ENCODE measurements at places on chromosomes 6 and 20.

GRCh38 chr6:1635305-1636010, 25.7 kb downstream of the FOXC1 start:
- no peak for DNase-seq

- DNase-seq, result no peak
These were observed 5.4 kb downstream of the BMP6 start for GRCh38 chr6:7731294-7731693.

- no peak for DNase-seq
These were observed 77.7 kb downstream of the FLRT3 start for GRCh38 chr20:14259689-14260088.

DNA sequence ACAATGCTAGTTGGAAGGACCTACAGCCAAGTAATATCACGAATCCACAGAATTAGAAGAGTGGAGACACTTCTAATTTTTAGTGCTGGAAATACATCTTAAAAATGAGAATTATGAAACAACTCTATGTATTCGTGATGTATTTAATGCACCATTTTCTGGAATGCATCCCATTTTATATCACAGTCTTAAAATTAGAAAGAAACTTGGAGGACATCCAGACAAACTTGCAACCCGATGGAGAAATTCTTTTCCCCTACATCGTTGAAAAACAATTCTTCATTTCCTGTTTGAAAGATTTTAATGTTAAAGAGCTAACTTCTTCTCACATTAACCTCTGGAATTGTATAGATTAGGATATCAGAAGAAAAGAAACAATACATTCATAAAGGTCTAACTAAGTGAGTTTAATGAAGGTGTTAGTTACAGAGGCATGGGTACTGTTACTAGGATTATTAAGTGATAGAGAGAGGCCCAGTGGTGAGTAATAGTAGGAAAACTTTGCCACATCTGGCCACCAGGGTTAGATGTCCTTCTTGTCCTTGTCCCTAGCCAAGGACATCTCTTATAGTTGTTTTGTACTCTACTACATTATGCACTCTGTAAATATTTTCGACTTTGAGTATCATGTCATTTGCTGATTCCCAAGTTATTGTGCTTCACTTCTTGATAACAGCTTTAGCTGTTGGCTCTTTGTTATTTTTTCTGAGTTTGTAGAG, 502.4 kb upstream of the PTCHD4 start:
- no peak for DNase-seq

- no peak for DNase-seq
These were observed 141.0 kb upstream of the BTBD3 start for GRCh38 chr20:11776687-11777086.

- no peak for DNase-seq
These were observed 54.1 kb upstream of the FYN start for GRCh38 chr6:111927321-111927720.

- DNase-seq, result no peak
These were observed 565.3 kb downstream of the KIF16B start for GRCh38 chr20:16007962-16008361.

- no peak for DNase-seq
These were observed 1123.5 kb upstream of the MAP3K7 start for GRCh38 chr6:91710342-91710741.

DNA sequence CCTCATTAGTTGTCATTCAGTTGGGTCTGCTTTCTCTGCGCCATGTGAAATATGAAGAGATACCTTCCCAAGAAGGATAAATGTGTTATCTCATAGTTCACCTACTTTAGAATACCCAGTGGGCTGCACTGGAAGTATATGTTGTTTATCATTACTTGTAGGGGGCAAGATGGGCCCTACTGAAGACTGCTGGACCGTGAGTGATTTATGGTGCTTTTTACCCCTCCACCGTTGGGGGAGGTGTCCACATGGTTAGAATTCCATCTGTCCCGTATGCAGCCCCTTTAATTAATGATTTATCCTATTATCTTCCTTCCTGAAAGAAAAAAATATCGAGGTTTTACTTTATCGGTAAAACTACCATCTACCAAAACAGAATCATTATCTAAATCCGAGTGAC, 97.0 kb downstream of the TSHZ2 start:
- no peak for DNase-seq

DNA sequence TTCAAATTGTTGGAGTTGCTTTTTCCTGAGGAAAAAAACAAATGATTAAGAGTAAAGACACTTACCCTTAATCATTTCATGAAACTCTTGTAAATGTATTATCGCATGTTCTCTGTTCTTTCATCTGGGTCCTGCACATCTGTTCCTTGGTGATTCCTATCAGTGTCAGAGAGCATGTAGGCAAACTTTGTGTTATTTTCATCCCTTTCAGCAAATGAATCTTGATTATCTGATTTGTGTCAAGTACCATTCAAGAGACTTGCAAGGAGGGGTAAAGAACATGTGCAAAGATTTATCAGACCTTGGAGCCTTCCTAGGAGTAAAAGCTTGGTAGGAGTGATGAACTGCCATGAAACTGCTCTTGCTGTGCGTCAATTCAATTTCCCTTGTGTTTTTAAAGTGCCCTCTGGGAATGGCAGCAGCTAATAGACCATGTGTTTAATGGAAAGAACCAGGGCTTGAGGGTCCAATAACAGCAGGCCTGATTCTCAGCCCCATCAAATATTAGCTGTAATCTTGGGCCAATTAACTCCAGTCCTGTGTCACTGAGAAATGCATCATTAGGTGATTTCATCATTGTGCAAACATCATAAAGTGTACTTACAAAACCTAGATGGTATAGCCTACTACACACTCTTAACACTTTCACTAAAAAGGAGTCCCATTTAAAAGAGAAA, 118.9 kb upstream of the CEP85L start:
- DNase-seq, result no peak

- DNase-seq, result no peak
These were observed 68.0 kb upstream of the KCNQ5 start for GRCh38 chr6:72553531-72554511.

- DNase-seq, result no peak
These were observed 45.4 kb downstream of the SLC24A3 start for GRCh38 chr20:19257865-19258264.

DNA sequence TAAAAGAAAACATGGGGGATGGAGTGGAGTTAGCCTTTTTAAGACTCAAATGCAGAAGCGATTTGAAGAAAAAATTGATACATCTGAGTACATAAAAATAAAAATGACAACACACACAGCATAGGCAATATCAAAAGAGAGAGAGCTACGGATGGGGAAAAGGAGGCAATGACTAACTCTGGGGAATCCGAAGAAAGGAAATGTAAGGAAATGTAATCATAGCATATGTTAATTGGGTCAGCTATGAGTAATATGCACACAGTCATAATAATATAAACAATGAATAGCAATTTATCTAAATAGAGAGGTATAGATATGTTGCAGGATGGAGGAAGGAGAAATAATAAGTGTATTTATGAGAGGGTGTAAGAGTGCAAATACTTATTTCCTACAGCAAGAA, 83.4 kb downstream of the NOL4L start:
- no peak for DNase-seq

- no peak for DNase-seq
These were observed 75.7 kb upstream of the BHLHE23 start for GRCh38 chr20:63082308-63082938.

DNA sequence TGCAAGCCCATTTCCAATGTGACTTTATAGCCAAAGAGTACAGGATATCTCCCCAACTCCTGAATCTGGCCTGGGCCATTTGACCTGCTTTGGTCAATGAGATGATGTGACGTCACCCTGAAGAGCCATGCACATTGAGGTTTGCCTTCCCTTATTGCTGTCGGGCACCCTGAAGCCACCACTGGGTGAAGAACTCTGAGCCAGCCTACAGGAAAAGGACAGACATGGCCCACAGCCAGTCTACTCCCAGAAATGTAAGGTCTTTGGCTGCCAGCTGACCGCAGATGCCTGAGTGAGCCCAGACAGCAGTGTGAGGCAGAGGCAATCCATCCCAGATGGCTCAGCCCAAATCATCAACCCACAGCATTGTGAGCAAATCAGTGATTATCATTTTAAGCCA, 3.7 kb upstream of the SYNDIG1 start:
- no peak for DNase-seq

- DNase-seq, result no peak
These were observed 96.8 kb downstream of the CDH26 start for GRCh38 chr20:60054716-60055634.

DNA sequence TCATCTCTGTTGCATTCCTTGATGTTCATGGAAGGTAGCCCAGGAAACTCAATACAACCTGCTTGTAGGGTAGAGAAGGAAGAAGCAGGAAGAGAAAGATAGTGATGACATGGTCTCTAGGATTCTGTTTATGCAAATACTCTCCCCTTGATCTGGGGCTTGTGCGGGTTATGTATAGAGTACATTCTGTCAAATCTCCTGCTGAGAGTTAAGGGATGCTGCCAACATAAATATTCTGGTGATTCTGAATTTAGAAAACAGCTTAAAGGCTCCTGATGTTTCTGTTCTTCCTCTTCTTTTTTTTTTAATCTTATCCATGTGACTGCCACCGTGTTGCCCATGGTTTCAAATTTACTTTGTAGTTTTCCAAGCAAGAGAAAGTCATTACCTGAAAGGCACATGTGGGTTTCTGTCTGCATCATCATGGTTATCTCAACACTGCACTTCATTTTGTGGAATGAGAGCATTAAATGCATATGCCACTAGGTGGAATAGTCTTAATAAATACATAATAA, 150.6 kb downstream of the RPS12 start:
- no peak for DNase-seq

DNA sequence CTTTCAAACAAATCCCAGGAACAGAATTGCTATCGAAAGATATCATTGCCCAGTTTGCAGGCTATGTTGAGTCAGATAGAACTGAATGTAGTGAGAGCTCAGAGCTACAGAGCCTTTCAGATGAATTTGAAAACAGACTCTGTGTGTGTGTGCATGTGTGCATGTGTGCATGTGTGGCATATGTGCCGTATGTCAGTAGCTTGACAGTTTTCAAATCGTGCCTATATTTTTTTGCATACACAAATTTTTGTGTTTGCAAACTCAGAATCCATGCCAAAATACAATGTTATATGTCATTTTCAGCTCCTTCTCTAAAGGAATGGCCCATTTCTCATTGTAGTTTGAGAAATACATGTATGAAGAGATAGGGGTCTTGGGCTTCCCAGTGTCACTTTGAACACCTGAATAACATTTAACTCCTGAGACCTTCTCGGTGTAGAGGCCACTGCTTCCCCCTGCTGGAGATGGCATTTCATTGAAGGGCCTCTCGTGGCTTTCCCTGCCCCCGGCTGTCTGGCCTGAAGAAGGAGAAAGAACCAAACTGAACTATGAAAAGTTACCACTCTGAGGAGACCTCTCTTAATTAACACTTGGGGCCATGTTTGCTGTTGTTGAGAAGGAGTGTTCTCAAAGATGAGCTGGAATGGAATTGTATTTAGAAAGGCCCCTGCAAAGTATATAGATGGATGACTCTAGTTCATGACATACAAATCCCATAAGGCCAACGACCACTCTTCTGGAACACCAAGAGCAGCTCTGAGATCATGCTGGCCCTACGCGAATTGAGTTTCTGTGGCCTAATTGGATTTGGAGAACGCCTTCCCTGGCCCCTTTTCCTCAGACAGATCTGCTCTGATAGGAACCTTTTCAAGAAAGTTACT, 58.7 kb downstream of the VAPB start:
- DNase-seq, result peak; percentile 39

DNA sequence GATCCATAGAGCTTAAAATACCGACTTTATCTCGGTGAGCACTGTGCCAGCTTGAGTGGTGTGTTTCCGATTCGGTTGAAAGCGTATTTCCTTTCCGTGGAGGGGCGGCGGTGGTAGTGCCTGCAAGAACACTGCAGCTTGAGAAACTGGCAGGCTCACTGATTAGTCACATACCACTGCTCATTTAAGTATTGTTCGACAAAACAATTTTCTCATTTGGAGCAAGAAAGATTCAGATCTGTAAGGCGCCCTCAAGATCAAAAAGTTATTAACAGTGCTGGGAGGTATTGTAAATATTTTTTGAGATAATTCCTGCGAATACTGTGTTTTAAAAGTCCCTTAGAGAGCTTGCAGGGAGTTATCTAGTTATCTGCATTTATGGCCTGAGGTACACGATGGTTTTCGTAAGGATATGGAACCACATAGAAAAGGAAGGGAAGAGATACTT, 1.3 kb downstream of the MAPK14 start:
- peak; percentile 85 for DNase-seq

- no peak for DNase-seq
These were observed 33.8 kb downstream of the RRBP1 start for GRCh38 chr20:17648315-17648646.

DNA sequence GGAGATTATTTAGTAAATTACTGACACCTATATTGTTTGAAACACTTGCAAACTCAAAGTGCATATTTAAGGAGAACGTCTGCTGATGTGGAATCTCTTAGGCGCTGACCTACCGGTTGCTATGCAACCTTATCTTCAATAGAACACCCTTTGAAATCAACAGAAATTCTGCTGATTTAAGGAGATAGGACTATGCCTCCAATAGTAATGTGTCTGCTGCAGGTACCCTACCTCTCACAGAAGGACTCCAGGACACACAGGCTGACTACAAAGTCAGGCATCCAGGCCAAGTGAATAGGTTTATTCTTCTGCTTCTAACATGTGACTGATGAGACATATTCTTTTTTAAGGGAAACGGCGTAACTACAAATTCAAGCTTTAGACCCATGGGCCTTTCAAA, 311.7 kb downstream of the CBLN4 start:
- DNase-seq, result no peak

GRCh38 chr20:35768731-35769664, 2.8 kb upstream of the PHF20 start:
- DNase-seq, result peak; percentile 65

GRCh38 chr20:36736451-36737182, 9.3 kb downstream of the NDRG3 start:
- DNase-seq, result no peak

DNA sequence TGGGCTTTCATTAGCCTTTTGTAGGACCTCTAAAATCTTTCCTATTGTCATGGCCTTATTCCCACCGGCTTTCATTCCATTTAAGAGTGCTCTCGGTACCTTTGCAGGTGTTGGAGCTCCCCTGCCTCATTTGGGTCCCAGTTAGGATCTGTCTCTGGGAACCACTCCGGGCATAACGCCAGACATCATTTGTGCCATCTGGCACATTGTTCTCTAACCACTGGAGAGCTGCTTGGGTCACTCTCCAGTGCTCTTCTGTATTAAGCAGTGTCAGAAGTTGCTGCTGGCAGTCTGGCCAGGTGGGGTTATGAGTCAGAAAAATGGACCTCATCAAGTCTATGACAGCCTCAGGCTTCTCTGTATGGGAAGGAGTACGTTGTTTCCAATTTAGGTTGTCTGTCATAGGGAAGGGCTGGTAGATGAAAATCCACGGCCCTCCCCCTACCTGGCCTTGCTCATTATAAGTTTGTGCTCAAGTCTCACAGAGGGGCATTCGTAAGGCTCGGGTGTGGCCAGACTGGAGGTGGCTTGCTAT, 62.9 kb upstream of the MOCS1 start:
- DNase-seq, result no peak

DNA sequence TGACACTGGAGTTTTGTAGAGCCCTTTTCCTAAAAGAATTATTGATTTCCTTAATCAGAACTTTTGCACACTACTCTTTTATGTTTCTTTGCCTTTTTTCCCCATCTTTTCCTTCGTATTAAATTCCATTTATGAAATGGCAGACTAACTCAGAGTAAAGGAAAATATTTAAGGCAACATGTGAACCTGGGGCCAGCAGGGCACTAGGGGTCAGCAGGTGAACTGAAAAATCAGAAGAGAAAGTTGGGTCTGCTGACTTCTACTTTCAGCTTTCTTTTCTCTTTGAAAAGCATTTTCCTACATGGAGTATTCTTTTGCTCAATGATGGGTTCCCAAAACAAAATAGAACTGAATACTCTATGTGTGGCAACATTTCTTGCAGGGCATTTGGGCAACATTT, 226.6 kb upstream of the EXOC2 start:
- no peak for DNase-seq
